Stimulated activated memory B cell treated with anti-CD40 and anti-IgM and Interleukin-4, amounts not matched to agents 10 μg/mL and 1 μg/mL and 100 μg/mL, for 72 hours (primary cell): ENCODE measurements at places on chromosomes 5 and 9.

DNA sequence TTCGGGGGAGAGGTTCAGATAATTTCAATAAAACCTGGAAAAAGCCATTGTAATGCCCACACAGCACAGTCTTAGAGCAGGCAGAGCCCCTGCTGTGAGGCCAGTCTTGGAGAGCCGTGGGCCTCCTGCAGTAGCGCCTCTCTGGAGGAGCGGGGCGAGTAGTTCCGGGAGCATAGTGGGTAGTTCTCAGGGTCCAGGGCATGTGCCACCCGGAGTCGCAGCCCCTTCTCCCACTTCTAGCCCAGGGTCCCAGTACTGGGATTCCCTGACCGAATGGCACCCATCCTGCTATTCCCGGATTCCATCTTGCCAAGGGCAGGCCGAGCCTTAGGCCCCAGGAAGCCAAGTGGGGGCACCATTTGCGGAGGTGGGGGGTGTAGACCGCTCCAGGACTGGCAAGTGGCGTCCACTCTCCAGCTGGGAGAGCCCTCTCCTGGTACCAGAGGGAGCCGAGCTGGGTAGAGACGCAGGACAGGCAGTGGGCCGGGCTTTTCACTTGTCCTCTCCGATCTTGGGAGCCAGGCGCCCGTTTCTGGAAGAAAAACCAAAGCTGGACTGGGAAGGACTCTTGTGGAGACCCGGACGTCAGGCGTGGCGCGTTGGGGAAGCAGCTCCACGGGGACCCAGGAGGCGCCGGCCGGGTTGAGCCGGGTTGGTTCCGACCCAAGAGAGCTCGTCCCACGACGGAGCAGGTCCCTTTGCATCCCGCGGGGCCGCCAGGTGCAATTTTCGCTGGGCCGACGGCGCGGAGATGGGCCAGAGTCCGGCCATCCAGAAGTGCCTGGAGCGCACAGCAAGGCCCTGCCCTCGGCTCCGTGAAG is 12.1 kb downstream of the PROP1 start:
- ATAC-seq: no peak

- ATAC-seq: no peak
Observed at GRCh38 chr9:111794835-111795556, at the start of gene SHOC1. SHOC1 (minus strand) TSS chr9:111794937; CDS start chr9:111791418, 3,519 bp downstream.

DNA sequence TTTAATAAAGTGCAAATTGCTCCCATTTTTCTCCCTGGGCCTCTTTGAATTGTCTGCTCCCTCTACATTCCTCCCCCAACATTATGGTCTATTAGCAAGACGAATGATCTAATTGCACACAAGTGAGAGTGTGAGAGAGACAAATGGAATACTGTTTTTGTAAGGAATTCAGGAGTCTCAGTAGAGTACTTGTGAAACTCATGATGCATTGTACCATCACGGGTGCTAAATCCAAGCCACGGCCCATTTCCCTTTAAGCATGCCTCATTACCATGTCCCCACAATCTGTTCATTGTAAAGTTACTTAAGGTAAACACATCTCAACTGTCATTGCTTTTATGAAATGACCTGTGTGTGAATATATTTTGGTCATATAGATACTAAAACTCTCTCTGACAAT is 62.8 kb downstream of the CD180 start:
- ATAC-seq: no peak

DNA sequence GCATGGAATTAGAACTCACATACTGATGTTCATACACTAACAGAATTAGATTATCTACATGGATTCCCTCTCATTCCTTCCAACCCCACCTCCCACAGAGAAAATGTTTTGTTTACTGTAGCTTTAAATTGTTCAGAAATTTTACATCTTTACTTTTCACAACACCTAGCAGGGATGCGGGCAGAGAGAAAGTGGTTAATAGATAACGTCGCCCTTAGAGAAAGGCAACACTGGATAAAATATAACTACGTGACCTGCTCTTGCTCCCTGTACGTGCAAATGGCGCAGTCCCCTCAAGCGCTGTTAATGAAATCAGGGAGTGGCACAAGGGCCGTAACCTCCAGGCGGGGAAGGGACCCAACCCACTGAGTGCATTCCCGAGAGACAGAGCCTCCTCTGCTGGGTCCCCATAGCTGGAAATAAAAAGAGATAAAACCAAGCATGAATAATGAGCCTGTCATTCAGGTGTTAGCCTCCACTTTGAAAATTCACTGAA is 125.3 kb upstream of the DAPK1 start:
- no peak for ATAC-seq

DNA sequence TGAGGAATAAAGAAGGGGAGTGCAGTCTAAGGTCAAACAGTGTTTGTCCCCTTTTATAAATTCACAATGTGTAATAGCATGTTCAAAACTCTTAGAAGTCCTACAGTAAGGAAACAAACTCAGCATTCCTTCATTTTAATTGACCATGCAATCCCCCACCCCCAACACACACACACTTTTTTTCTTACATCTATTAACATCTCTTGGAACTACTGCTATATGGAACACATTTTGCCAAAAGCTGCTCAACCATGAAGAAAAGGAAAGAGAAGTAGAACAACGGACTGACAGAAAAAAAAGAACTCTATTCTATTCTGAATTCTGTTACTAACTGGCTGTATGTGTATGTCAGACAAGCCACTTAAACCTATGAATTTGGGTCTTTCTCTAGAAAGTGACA is 2.8 kb upstream of the CTNNAL1 start:
- no peak for ATAC-seq

DNA sequence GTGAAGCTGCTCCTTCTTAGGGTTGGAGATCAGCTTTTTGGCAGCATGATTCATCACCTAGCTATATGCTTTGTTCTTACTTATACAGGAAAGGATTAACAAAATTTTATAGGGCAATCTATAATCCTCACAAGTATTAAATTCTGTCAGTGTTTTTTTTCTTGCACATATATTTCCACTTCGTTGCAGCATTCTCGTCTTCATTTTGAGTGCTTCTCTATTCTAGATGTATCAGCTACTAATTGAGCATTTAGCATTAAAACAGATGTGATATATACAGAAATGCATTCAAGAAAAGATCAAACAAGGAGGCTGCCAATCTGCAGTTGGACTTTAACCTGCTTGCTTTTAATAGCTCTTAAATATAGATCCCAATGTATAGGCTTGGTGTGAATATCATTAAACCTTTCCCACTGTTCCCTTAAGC is 3.6 kb upstream of the CTXN3 start:
- no peak for ATAC-seq

DNA sequence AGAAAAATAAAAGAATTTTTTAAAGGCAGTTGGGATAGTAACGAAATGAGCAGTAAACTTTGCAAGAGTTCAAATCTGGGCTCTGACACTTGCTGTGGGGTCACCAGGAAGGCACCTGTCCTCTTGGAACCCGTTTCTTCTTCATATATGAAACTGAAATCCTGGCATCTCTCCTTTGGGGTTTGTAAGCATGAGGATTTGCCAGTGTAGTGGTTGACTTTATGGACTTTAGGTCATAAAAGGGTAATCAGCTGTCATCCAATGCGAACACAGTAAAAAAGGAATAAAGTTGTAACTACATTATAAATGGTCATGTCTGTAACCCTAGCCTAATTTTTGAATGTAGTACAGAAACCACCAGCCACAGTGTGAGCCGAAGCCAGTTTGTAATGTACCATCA is 1.3 kb downstream of the RAB14 start:
- no peak for ATAC-seq

GRCh38 chr5:173807181-173807655 is 80.9 kb upstream of the CPEB4 start:
- ATAC-seq: no peak

- no peak for ATAC-seq
Observed at GRCh38 chr5:167802755-167803431, 488.6 kb upstream of the WWC1 start.

- ATAC-seq: no peak
Observed at GRCh38 chr9:130662970-130663257, 1.5 kb upstream of the PRDM12 start.

DNA sequence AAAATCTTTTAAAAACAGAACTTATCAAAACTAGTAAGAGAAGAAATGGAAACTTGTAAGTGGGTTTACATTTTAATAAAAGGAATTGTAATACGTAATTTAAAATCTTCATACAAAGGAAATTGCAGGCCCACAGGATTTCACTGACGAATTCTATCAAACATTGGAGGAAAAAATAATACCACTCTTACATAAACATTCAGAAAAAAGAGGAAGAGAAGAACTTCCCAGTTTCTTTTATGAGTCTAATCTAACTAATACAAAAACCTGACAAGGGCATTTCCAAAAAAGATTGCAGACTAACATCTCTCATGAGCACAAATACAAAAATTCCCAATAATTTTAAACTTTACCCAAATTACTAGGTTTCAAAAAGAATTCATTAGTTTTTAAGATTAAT is 149.0 kb downstream of the RANBP17 start:
- no peak for ATAC-seq

DNA sequence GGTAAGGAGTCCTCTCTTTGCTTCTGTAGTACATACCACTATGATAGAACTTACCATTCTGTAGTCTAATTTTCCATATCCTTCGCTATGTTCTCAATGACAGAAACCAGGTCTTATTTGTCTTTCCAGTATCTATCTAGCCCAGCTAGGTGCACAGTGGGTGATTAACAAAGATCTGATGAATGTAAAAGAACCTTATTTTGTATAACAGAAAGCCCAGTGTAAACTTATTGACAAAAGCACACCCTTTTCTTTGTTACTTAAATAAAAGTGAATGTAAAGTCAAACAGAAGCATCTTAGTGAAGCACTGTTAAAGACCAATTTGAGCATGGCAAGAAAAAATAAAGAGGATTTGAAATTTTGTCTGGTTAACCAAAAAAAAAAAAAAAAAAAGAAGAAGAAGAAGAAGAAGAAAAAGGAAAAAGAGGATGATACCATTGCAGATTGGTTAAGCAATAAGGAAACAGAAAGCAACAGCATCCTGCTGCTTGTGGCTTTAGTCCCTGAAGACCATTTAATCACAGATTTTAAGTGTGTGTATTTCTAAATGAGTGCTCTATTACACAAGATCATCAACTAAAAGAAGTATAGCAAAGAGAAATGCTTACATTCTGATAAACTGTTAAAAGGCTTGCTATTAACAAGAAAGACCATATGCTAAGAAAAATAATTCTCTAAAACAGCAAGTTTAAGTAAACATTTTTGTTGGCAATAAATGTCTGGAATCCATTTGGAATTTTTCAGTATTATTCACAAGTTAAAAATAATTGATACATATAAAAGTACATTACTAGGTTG is 21.2 kb downstream of the MEGF9 start:
- peak; percentile 82 for ATAC-seq

DNA sequence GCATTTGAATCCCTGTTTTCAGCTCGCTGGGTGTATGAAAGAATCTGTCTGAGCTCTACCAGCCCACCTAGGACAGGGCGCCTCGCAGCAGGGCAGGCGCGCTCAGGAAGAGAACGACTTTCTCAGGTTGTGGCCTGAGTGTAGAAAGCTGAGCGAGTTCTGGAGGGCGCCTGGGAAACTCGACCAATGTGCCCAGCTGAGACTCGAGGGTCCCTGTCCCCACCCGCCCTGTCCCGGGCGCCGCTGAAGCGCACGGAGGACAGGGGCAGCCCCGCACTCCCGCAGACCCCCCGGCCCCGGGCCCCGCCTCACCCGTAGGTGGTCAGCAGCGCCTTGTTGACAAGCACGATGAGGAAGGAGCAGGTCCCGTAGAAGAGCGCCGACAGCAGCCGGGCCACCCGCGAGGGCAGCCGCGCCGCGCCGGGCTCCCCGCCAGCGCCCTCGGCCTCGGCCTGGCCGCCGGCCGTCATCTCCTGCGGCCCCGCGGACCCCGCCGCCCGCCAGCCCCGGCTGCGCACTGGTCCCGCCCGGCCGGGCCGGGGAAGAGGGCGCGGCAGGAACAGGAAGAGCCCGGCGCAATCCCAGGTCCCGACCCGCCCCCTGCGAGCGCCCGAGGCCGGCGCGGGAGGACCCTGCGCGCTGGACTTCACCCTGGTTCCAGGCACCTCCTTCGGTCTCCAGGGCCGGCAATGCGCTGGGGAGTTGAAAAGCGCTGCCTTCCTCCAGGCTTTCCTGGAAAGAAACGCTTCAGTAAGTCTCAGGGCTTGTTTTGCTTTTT is at the start of gene SLC35D2:
TSS of gene SLC35D2 (minus strand) at position 547 of the 778 bp plus-strand sequence. CDS start at position 470, 77 bp downstream.
- peak; percentile 78 for ATAC-seq

- ATAC-seq: no peak
Observed at GRCh38 chr9:84652496-84653120, 16.9 kb upstream of the NTRK2 start.

GRCh38 chr9:133117271-133118178 is 3.5 kb downstream of the RALGDS start:
- ATAC-seq: no peak

GRCh38 chr9:94976077-94976476 is 249.6 kb downstream of the AOPEP start:
- no peak for ATAC-seq

- no peak for ATAC-seq
Observed at GRCh38 chr5:155587458-155587857, 573.9 kb downstream of the KIF4B start.

GRCh38 chr5:119302916-119303897 is 52.6 kb upstream of the TNFAIP8 start:
- no peak for ATAC-seq

DNA sequence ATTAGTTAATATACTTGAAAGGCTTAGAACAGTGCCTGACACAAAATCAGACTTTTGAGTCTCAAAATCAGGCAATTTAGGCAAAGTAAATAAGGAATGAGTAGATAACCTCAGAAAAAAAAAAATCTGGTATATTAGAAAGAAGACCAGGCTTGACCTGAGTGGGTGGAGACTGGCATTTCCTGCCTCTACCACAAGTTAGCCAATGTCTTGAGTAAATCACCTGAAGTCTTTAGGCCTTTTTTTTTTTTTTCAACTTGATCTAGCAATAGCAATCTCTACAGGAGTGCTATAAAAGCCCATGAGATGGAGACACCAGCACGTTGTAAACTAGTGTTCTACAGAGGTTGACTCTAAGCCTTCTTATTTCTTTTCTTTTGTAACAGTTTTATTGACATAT is 104.2 kb upstream of the RASEF start:
- ATAC-seq: no peak

- peak; percentile 42 for ATAC-seq
Observed at GRCh38 chr5:138649316-138649720, 74.1 kb upstream of the HSPA9 start.

DNA sequence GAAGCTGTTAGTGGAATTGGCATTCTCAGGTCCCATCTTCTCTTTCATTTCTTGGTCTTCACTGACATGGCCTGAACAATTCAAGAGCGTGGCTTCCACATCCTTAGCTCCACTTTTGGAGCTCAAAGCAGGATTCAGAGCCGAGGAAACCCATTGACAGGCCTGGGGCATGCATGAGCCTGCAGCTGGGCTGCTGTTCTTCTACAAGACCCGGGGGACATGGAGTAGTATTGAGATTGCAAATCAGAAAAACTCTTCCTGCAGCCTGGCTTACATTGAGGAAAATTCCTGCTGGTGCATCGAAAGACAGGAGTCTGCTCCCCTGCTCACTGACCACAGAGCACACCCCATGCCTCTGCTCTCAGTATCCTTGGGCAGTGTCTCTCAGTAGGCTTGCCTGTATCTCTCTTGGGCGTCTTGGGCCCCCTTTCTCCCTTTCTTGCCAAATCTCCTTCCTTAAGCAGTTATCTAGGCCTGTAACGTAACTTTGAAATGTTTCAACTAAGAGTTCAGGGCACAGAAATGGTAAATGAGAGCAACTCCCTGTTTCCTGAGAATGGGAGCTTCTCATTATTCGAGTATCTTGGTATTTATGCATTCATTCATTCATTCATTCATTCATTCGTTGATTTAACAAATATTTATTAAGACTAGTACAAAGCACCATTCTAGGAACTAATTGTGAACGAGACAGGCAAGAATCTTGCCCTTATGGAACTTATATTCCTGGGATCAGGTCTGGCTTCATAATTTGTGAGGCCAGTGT is 603.6 kb upstream of the CLINT1 start:
- no peak for ATAC-seq
